ENCODE measurements at places on chromosomes 5 and 9.

DNA sequence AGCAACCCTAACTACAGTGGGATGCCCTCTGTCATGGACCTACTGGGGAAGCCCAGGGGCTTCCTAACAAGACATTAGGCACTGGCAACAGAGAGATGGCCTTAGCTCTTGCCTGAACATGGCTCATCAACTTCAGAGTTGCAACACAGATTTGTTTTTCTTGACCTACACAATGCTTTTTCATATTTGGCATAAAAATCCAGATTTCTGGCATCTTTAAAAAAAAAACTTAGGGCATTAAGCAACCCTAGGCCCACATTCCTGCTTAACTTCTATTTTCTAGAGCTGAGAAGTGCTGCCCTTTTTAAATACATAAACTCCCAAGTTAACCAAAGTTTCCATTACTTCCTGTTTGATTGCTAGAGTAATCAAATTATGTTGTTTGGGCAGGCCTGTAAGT, 8.0 kb downstream of the GRIA1 start:
- no peak for DNase-seq

- DNase-seq = no peak
These were observed 15.8 kb downstream of the MARCHF3 start for GRCh38 chr5:127014573-127014972.

GRCh38 chr9:1051584-1052275, 1.6 kb downstream of the DMRT2 start:
- peak; percentile 86 for DNase-seq

- no peak for DNase-seq
These were observed 516.1 kb downstream of the ANXA1 start for GRCh38 chr9:73667749-73668148.

DNA sequence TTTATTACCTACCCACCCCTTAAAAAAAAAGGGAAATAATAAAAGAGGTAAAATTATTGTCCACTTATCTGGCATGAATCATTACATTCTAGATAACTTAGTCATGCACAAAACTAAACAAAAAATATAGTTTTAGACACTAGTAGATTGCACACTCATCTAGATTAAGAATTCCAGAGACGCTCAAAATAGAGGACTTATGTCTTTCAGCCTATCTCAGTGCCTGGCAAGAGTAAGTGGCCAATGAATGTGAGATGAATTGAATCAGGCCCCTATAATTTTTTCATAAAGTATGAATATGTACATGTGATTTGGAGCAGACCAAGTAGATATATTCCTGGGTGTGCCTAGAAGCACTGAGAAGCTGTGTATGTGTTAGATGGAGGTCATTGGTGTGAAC, 2.0 kb upstream of the RXFP3 start:
- DNase-seq = no peak

DNA sequence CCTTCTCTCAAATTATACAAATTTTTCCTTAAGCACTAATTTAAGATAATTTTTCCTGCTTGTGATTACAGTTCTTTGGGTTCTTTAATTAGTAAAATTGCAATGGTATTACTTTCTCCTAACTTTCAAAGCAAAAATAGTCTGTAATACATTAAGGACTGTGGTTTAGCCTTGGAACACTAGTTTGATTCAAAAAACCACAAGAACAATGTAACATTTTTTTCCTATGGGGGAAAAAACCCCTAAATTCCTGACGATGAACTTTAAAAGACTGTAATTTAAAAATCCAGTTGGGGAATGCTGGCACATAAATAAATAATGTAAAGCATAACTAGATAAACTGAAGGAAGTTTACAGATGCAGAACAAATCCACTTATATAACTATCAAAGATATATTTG, 65.3 kb downstream of the CDC14B start:
- DNase-seq = no peak

DNA sequence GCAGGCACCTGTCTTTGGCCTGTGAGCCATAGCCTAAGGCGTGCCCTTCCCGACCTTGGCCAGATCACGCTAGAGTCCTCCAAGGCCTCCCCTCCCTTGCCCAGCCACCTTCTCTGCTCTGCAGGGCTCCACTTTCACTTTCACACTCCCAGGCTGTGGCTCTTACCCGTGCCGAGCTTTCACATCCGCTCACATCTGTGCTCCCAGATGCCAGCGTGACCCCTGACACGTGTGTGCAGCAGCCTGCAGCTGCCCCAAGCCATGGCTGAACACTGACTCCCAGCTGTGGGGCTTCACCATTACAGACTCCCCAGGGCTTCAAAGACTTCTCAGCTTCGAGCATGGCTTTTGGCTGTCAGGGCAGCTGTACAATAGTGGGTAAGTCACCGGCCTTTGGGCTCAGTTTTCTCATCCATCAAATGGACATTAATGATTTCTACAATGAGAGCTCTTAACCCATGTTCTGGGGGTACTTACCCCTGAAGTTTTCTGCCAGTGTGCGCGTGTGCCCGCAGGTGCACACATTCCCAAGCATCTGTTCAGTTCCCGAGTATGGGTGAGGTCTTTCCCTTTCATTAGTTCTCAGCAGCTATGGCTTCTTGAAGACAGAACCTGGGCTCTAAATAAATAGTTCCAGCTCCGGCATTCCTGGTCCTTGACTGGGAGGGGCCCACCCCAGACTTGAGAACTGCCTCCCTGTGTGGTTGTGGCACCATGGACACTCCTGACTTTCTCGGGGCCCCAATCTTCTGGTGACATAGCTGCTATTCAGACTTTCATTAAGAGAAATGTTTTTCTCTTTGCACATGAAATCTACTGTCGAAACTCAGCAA, 118.6 kb downstream of the RGS3 start:
- peak; percentile 64 for DNase-seq

Measured in NCI-H524 (cell line).